ENCODE measurements at places on chromosomes 7 and 10.

DNA sequence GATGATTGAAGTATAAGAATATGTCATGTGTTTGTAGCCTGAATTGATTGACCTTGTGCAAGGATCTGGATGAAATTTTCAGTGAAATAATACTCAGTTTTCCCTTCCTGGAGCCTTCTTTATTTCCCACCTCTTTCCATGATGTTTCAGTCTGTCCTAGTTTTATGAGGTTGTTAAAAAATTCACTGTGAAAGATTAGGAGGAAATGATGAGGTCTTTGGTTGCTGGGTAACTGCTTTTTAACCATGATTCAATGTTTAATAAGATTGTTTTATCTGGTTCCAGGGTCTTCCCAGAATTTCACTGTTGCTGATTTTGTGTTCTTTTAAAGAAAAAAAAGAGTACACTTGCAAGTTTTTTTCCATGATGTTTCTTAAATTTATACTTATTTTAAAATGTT lies 221.5 kb downstream of the MBL2 start:
- no peak for DNase-seq

GRCh38 chr7:37318541-37318940 lies 130.1 kb downstream of the ELMO1 start:
- DNase-seq, result no peak

- no peak for DNase-seq
These were observed 212.9 kb downstream of the ELMO1 start for GRCh38 chr7:37235813-37236212.

DNA sequence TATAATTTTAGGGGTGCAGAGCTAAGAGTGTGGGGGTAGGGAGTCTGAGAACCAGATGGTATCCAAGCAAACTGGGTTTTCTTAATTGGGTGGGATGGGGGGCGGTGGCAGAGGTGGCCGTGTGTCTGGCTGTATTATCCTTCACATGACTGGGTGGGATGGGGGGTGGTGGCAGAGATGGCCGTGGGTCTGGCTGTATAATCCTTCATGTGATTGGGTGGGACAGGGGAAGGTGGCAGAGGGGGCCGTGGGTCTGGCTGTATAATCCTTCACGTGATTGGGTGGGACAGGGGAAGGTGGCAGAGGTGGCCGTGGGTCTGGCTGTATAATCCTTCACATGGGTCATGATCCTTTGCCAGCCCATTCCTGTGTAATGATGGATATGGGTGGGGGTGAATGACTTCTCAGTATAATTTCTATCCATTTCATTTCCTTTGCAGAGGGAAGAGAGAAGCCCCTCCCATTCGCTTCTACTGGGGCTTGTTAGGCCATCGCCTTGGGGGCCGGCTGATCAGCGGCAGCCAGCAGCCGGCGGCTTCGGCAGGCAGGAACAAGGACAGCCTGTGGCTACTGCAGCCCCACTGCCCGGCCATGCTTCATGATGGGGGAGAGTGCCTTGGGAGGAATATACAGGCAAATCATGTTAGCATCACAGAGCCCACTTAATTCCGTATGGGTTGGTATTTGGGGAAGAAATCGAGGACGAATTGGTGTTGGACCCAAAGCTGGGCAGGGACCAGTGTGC lies 179.6 kb upstream of the MKI67 start:
- no peak for DNase-seq

DNA sequence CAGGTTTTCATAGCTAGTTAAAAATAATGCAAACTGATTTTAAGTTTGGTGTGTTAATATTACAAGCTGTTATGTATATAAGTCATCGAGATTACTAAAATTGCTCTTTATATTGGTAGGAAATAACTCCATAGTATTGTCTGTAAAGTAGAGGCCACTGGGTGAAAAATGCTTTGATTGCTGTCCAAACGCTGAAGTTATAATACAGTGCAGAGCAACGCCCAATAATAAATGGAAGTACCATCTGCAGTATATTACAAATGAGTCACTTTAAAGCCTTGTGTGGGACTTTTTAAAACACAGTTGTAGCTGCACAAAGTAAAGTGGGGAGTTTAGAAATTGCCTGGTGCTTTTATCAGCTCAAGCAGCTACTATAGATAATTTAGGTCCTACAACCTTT lies 196.1 kb downstream of the NXPH1 start:
- DNase-seq, result no peak

DNA sequence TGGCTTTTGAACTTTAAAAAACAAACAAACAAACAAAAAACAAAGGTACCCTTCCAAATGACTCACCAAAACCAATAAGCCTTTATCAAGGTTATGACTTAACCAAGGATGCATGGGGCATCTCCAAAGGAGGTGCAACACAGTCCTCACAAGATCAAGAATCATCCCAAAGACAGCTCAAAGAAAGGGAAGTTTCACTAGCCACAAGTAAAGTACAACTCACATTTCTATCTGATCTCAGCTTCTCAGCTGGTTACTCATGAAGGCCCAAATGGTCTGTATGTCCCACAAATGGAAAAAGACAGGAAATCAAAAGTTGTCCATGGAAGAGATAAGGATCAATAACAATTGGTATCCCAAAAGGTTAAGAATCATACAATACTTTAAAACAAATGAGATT lies 6.0 kb upstream of the MKLN1 start:
- no peak for DNase-seq

GRCh38 chr10:118966076-118966849 lies 63.3 kb upstream of the NANOS1 start:
- no peak for DNase-seq

DNA sequence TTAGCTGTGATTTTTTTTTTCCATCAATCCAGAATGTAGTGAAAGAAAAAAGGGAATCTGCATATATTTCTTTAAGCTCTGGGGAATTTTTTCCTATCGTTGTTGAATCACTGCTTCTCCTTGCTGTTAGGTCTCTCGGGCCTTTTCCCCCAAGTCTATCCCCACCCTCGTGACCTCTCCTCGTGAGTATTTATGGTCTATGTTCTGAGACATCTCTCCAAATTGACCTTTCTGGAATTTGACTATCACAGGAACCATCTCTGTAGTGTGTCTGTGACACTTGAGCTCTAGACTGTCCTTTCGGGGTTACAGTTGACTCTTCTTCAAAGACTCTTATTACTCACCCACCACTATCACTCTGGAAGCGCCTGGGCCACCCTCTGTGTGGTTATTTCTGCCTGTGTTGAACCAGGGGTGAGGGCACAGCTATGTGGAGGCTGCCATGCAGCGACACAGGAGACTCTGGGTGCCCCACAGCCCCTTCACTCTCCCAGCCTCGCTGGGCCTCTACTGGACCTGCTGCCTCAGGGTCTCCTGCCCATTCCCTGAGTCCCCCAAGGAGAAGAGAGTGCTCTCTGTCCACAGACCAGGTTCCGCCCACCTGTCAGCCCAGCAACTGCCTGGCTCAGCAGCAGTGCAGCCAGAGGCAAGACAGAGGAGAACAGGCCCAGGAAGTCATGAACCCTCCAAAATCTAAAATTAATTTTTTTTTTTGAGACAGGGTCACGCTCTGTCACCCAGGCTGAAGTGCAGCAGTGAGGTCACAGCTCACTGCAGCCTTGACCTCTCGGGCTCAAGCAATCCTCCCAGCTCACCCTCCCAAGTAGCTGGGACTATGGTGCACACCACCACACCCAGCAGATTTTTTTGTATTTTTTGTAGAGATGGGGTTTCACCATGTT lies 45.7 kb upstream of the PTPRN2 start:
- DNase-seq, result no peak

DNA sequence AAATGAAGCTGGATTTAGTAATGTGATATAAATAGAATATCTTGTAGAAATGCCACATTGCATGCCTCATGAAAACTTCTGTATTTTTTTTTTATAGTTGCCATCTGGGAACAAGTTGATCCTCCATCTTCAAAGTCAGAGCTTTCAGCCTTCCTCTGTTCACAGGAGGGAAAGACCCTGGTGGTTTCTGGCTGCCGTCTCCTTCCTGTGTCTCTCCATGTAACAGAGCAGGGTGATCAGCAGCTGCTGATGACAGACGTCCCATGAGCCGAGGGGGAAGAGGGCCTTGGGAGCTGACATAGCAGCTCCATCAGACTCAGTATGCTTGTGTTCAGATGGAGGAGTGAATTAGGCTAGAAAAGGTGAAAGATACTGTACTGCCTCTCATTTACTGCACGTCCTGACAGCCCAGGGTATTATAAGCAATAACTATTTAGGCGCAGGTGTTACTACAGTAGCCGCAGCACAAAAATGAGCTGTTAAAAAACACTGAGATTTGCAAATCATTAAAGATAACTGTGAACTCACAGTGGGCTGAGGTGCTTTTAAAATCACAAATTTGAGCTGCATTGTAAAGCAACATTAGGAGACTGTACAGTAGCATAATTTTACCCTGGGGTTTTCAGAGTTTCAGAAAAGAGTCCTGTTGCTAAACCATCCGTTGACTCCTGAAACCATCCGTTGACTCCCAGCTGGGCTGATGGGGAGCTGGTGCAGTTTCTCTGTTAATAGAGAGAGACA lies 103.3 kb downstream of the CFAP58 start:
- DNase-seq, result no peak

DNA sequence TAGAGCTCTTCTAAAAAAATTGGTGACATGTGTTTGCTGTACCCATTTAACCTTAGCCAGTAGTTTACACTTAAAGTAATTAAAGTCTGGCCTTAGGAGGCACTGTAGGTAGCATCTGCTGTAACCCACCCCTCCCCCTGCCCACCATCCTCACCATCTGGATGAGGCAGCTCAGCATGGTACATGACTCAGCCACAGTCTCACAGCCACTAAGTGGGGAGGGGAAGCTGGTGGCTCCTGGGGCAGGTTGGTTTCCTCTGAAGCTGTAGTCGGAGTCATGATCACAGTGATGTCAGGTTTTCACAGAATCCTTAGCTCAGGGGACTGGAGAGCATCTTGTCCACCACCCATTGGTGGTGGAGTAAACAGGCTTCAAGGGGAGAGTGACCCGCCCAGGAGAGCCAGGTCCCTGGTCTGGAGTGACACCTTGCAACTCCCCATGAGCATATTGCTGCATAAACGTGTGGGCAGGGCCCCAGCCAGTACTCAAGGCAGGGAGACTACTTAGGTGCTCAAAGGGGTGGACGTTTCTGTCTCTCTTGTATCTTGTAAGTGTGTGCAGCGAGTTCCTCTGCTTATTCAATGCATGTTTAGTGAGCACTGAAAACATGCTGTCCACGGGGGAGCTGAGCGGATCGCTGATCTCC lies 125.9 kb downstream of the GRK5 start:
- no peak for DNase-seq

DNA sequence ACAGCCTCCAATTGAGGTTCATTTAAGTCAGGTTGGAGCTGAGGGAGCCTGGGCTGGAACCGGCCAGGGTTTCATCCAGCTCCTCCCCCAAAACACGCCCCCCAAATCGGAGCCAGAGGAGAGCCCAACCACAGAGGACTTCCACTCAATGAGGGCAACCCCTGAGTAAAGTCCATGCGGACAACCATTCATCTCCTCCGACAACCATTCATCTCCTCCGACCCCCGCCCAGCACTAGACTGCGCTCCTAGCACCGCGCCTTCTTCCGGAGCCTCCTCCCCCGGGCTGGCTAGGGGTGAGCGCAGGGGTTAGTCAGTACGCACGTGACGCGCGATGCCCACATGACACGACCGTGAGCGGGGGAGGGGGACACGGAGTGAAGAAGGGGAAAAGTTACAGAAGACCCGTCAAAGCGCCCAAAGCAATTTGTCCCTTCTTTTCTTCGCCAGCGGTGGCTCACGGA lies 1.4 kb downstream of the MAGI2 start:
- peak; percentile 32 for DNase-seq

DNA sequence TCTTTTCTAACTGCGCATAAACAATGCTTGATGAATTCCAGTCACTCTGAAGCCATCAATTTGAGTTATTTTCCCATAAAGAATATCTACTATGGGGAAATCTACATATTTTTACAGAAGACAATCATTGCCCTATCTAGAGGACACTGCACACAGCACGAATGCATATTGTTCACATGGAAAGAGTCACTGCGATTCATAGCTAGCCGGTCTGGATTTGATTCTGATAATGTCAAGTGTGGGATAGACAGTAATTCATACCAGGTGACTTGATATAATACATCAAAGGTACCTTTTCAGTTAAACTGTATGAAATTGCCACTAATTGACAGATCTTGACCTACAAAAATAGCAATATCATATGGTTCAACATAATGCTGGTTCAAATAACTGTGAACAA lies 255.7 kb downstream of the THSD7A start:
- no peak for DNase-seq

GRCh38 chr10:22823109-22823508 lies 104.7 kb upstream of the ARMC3 start:
- DNase-seq, result peak; percentile 69

- no peak for DNase-seq
These were observed 109.9 kb downstream of the OAT start for GRCh38 chr10:124308811-124309210.

GRCh38 chr7:76054123-76055120 lies 6.5 kb downstream of the MDH2 start:
- DNase-seq, result no peak

GRCh38 chr7:90988516-90988915 lies 275.7 kb upstream of the FZD1 start:
- DNase-seq, result no peak

GRCh38 chr10:70655316-70655715 lies 17.0 kb upstream of the ADAMTS14 start:
- DNase-seq, result no peak

DNA sequence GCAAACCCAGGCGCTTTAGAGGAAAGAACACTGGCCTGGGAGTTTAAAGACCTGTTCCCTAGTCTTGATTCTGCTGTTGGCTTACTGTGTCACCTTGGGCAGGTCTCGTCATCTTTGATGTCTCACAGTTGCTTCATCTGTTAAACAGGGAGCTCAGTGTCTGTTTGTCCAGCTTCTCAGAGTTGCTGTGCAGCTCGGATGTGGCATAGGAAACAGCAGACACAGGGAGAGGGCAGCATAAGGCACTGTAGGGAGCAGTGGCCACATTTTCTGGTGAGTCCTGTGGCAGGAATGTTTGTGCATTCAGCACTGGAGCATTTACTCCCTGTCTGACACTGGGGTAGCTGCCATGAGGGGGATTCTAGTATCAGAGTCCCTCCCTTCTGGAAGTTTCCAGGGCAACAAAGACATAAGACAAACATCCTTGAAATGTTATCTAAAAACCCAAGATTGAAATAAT lies 2.0 kb downstream of the REPIN1 start:
- DNase-seq, result no peak

GRCh38 chr7:99120501-99120900 lies 23.4 kb downstream of the SMURF1 start:
- DNase-seq, result no peak

DNA sequence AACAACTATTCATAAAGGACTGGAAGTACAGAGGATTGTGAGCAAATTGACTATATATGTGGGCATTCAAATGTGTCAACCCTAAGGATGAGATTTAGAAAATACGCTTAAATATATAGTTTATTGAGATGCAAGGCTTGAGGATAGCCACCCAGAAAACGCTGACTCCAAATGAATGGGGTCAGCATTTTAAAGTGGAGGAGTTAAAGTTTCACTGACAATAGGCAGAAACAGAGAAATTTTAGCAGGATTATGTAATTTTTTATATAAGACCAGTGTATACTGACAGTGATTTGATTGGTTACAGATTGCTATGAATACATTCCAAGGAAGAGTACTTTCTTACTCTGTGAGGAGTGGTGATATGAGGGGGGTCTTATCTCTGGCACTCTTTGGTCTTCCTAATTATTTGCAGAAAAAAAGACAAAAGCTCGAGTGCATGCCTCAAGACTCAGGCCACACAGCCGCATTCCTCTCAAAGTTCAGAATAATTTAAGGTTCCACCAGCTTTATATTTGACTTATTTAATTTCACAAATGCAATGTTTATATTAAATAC lies 38.6 kb upstream of the ARL4A start:
- no peak for DNase-seq

GRCh38 chr10:89479771-89480446 lies 55.5 kb downstream of the SLC16A12 start:
- DNase-seq, result no peak
